ENCODE measurements at places on chromosomes 6 and 20. TPM values are rescaled to one million over a fixed set of nuclear protein-coding genes. Genes with fewer than 3 reads are reported as not detected.

- no peak for DNase-seq
Observed at GRCh38 chr6:141326426-141326825, 806.3 kb upstream of the GJE1 start.

- no peak for DNase-seq
Observed at GRCh38 chr6:170174771-170175643, 115.9 kb downstream of the DLL1 start.

DNA sequence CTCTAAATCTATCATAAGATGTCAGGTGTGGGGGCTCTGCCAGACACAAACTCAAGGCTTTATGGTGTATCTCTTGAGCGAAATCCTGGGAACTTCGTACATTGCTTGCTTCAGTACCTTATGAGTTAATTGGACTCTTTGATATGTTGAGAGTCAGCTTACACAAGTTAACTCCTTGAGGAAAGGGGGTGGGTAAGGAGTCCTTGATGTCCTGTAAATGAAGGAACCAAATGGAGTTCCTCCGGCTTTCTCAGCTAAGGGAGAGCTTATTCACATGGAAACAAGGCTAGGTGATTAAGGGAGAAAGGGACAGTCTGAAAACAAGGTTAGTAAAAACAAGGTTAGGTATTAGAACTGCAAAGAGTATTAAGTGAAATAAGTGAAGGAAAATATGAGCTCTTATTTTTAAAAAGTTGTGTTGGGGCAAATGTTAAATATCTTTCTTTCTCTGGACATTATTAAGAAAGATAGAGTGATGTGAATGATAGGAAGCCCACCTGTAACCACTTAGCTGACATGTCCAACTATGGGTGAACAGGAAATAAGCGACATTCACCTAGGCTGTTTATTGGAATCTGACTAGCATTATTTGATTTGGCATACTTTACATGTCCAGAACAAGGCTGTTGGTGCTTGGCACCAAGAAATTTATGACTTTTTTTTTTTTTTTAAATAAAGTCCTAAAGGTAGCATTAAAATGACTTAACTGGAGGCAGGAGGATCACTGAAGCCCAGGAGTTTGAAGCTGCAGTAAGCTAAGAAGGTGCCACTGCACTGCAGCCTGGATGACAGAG, 26.5 kb downstream of the GTF2H5 start:
- DNase-seq = no peak

DNA sequence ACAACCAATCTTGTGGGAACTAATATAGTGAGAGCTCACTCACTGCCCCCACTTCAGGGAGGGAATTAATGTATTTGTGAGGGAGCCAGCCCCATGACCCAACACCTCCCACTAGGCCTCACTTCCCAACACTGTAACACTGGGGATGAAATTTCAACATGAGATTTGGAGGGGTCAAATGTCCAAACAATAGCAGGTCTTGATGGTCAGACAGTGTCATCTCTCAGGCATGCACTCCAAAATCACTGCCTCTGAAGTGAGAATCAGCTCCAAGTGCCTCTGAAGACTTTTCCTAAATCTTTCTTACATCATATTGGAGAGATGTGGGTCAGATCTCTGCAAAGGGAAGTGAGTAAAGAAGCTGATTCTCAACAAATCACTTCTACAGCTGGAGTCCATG, 13.8 kb upstream of the SAYSD1 start:
- no peak for DNase-seq

ZKSCAN3 gene
- total RNA-seq = 2.8 TPM

Data from uterus (tissue), 4 donors.